ENCODE measurements at places on chromosomes 2 and 18.
A peak's percentile ranks its signal among the peaks of the same experiment; 100 is the strongest.

DNA sequence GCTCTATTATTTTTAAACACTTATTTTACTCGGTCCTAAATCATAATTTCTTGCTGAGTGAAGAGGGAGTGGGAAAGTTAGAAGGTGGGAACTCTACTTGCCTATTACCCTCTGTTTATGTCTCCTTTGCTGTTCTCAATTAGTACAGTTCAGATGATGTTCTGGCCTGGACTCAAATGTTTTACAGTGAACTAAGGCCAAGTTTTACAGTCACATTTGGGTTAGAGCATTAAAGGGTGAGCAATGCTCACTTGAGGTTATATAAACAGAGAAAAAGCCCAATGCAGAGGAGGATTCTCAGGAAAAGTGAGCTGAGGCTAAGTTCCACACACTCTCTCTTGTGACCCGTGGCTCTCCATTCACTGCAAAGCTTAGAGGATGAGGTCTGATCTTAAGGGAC, 52.4 kb downstream of the ITSN2 start:
- no peak for DNase-seq

- DNase-seq, result no peak
Observed at GRCh38 chr2:46621499-46621898, 142.1 kb downstream of the TMEM247 start.

DNA sequence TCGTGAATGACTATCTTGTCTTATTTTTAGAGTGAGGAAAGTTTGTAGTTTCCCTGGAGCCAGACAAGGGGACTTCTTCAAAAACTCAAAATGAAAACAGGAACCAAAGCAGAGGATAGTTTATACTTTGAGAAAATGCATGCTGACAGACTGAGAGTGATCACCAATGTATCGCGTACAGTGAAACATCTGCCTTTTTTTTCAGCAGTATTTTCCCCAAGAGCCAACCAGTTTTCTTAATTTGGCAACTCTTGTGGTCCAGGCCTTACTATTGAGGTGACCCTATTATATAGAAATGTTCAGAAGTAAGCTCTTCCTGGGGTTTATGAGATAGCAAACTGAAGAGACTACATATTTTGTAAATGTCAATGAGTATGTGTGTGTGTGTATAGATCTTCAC, 153.7 kb upstream of the VRK2 start:
- DNase-seq, result peak; percentile 13

GRCh38 chr2:187982668-187983067, 309.0 kb upstream of the GULP1 start:
- DNase-seq, result peak; percentile 48

DNA sequence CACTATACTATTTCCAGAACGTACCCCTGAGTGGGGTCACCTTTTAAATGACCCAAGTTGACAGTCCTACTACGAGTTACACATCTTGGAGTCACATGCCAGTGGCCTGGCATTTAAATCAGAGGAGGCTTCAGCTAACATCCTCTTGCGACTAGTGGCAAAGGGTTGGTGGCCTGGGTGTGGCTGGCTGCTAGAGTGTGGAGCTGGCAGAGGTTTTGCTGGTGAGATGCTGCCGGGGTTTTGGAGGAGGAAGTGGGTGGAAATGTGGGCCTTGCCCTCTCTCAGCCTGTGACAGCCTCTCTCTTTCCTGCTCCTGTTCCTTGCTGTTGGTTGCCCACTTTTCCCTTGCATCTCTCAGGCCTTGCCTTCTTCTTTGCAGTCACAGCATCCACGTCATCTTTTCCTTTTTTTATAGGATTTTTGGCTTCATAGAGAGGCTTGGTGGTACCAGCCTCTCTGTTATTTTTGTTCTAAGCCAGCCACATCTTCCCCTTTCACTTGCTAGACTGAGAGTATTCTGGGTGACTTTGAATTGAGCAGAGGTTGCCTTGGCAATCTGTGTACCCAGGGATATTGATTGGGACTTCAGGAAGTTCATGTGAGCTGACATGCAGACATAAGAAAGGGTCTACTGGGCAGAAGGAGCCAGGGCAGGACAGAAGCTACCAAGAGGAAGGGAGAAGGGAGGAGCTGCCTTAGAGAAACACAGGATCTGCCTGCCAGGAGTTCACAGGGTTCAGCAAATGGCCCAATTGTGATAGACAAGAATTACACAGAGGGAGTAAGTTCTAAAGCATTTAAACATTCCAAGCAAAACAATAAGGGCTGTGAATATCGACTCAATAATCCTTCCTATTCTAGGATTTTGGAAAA, 55.4 kb downstream of the CDC42EP3 start:
- DNase-seq, result peak; percentile 36

DNA sequence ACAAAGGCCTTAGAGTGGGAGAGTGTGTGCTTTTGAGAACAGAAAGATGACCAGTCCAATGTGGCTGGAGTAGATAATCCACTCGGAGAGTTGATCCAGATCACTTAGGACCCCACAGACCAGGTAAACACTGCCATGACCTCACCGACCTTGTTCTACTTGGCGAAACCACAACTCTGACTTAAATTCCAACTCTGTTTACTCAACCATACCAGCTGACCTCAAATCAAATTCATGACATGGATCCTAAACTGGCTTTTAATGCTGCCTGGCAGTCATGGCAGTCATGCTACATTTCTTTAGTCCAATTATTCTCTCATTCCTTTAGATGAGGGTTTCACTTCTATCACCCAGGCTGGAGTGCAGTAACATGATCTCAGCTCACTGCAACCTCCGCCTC, 347.1 kb upstream of the FAM98A start:
- no peak for DNase-seq

DNA sequence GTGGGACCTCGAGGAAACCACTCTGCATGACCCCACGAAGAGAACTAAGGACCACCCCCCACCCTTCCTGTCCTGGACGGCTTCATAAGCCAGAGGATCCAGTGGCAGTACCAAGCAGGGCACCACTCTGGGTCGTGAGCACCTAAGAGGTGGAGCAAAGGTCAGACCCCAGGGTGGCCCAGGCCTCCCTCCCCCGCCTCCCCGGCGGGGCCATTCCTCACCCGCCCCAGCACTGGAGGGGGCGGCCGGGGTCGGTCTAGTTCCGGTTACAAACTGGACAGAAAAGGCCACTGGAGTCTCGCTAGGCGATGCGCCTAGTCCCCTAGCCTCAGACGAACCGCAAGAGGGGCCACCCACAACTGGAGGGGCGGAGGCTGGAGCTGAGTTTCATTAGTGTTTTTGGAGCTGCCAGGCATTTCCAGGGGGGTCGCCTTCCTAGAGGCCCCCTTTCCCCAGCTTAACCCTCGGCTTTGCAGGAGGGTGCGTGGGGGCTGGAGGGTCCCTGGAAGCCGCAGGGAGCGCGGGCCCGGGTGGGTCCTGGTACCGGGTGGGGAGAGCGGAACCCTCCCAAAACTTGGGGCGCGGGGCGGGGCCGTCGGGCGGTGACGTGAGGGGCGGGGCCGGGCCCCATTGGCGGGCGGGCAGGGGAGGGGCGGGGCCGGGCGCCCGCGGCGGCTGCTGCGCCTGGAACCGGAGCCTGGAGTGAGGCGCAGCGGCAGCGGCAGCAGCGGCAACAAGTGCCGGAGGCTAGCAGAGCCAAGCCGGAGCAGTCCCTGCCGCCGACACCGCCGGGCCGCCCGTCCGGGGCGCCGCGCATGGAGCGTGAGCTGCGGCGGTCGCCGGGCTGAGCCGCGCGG, at the start of gene B3GNT2:
B3GNT2 (plus strand) TSS at position 695 of the 857 bp plus-strand sequence. CDS start 26,106 bp downstream, outside the sequence.
- peak; percentile 93 for DNase-seq

GRCh38 chr2:236366397-236366796, 102.2 kb upstream of the ASB18 start:
- peak; percentile 93 for DNase-seq

DNA sequence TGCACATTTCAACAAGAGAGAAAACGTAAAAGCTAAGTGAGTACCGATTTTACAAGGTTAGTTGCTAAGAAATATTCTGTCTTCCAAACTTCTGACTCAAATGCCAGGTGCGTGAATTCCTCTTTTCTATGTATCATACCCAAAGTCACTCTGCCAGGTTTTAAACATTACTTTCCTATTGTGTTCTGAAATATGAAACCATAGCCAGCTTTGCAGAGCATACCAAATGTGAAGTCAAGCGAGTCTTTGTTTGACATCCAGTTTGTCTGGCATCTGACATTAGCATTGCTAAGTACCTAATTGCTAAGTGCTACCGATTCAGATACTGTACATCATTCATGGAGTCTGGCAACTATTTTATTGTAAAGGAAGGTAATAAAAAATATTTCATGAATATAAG, 321.9 kb upstream of the GALNT5 start:
- DNase-seq, result no peak

GRCh38 chr2:209367075-209367747, 56.6 kb upstream of the MAP2 start:
- no peak for DNase-seq

GRCh38 chr2:16691261-16691660, 25.6 kb upstream of the CYRIA start:
- no peak for DNase-seq

DNA sequence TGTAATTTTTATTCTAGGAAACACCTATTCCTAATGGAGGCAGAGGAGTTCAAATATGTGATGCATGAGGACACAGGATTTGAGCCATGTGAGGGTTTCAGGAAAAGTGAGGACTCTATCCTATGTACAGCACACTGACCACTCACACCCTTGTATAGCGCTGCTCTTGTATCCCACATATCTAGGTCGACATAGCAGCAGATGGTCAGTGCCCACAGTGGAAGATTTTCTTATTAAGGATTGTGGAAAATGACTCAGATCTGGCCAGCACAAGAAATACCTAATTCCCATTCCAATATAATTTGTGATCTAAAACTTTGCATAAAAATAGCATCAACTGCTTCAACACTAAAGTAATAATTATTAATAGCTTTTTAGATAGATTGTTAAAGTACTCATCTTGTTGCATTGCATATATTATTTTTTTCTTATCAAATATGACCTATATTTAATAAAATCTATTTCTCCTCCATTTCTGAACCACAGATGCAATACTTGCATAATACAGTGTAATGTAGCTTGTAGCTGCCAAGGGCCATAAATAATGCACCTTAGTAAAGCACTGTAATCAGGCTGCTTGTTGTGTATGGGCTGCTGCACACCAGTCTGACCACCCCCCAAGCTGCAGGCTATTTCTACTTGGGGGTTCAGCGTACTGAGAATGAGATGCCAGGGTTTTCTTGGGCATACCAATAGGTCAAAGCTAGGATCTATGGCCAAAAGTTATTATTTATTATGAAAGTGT, 442.2 kb upstream of the CWC22 start:
- DNase-seq, result no peak

- no peak for DNase-seq
Observed at GRCh38 chr2:42965196-42965595, 172.8 kb upstream of the HAAO start.

GRCh38 chr2:151007365-151007764, 254.3 kb downstream of the RBM43 start:
- no peak for DNase-seq

GRCh38 chr2:61011678-61012077, 5.8 kb upstream of the PEX13 start:
- no peak for DNase-seq

GRCh38 chr2:199791326-199791725, 59.7 kb downstream of the FTCDNL1 start:
- DNase-seq, result no peak

DNA sequence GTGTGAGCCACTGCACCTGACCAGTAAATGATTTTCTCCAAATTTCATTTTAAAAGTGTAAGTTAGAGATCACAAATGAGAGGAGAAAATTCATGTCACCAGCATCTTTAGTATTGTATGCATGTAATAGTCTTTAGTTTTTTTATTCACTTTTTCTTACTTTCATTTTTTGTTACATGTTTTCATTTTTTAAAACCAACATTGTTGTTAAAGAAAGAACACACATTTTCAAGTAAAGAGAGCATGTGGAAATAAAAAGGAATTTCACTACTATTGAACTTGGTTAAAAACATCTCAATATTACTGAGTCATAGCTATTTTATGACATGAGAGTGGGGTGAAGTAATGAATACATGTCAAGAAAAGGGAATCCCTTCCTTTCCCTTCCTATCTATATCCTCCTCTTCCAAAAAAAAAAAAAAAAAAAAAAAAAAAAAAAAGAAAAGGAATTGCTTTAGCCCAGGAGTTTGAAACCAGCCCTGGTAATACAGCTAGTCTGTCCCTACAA, 29.1 kb upstream of the PMAIP1 start:
- DNase-seq, result no peak

DNA sequence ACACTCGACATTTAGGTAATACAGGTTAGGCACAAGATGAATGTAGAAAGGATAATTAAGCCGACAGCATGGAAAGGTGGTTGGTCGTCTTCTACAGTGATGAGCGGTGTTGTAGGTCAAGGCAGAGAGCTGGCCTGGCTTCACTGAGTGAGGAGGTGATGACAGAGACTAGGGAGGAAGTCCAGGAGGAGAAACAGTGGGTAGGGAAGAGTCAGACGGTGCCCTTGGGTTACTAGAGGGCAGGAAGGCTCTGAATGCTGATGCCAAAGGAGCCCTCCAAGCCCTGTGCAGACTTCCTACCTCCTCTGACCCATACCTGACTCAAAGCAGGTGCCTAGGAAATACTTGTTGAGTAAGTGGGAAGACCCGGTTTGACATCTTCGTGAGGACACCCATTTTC, 100.8 kb downstream of the ITGB1BP1 start:
- no peak for DNase-seq

DNA sequence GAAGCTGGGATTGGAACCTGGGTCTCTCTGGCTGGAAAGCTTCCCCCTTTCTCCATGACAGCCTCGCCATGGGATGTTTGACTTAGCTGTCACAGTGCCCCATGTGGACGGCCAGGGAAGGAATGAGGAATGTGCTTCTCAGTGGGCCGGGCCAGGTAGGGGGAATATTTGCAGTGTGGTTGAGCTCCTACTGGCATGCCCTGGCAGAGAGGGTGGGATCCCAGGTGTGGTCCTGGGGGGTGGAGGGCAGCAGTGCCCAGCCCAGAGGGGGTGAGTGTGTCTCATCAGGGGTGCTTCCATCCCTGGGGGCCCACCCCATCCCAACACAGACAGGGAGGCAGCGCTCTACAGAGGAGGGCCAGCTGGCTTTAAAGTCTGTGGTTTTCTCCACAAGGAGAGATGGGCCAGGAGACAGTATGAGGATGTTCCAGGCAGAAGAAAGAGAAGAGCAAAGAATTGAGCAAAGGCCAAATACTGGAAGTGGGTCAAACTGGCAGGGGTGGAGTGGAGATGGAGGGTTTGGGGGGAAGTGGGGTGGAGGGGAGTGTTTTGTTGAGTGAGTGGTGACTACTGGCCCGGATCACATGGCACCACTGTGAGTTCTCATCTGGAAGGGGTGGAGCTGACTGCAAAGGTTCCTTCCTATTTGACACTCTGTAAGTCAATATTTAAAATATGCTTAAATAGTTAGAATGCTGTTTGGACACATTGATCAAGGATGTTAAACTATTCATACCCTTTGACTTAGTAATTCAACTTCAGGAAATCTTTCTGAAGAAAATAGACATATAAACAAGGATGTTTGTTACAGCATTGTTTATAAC, 94.0 kb downstream of the MYCN start:
- DNase-seq, result no peak

DNA sequence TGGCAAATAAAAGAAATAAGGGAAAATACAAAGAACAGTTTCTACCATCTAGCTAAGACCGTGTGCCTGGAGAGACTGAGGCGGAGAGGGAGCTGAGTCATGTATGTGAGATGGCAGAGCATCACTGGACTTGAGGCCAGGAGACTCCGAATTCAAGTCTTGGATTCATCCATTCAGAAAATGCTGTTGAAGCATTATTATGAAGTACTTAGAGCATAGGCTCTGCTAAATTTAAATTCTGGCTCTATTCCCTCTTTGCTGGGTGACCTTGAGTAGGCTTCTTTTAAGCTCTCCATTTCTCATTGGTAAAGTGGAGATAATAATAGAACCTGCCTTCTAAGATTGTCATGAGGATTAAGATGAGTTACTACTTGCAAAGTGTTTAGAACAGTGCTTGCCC, 34.7 kb downstream of the NPHP1 start:
- DNase-seq, result no peak

GRCh38 chr2:48578313-48578712, 39.3 kb upstream of the GTF2A1L start:
- DNase-seq, result no peak
